Nucleus accumbens (tissue), 56 donors: ENCODE measurements at places on chromosomes 13 and 19.

- DNase-seq, result no peak
Measured at GRCh38 chr19:1042689-1043511, 3.0 kb downstream of the ABCA7 start.

DNA sequence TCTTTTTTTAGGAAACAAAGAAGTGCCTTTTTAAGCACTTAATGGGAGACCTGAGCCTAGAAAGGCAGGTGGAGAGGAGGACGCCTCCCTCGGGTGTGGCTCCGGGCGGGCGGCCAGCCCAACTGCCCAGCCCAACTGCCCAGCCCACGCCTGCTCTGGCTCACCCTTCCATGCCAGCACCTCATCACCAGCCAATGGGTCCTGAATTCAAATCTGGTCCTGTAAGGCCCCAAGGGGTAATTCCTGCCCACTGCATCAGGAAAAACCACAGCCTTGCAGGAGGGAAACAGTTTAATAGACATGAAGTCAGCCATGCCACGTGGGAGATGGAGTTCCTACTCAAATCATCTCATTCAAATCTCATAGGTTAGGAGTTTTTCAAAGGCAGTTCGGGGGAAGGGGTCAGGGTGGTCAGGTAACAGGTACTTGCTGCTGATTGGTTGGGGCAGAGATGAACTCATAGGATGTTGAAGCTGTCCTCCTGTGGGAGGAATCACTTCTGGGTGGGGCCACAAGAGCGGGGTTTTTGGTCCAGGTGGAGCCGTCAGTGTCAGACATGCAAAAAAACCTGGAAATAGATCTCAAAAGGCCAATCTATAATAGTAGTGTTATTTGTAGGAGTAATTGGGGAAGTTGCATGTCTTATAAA, 64.9 kb downstream of the HSPH1 start:
- no peak for DNase-seq

DNA sequence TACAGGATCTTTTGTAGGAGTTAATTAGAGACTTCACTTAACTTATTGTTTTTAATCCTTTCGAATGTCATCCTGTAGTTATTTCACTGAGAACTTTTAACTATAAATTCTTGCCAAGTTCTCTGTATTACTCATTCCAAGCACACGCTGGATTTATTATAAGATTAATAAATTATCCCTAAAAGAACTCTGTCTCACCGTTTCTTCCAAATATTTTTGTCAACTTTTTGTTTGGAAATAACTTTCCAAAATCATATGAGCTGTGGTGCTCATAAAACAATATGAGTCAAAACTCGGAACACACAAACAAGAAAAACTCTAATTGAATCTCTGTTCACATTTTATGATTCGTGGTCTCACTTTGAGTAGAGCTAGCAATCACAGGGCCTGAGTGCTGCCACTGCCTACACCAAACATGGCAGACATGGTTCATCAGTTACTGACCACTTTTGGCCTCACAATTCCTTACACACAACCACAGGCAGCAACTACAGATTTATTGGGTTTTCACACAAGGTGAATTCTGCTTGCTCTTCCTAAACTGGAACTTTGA, 412.0 kb downstream of the FGF14 start:
- no peak for DNase-seq

DNA sequence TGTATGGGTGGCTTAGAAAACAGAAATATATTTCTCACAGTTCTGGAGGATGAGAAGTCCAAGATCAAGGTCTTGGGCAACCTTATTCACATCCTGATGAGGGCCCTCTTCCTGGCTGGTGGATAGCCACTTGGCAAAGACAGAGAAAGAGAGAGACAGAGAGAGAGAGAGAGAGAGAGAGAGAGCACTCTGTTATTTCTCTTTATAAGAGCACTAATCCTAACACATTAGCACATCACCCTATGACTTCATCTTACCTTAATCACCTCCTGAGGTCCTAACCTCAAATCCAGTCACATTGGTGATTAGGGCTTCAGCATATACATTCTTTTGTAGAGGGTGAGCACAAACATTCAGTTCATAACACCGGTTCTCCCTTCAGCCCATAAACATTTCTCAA, 430.3 kb downstream of the EFNB2 start:
- DNase-seq, result no peak

DNA sequence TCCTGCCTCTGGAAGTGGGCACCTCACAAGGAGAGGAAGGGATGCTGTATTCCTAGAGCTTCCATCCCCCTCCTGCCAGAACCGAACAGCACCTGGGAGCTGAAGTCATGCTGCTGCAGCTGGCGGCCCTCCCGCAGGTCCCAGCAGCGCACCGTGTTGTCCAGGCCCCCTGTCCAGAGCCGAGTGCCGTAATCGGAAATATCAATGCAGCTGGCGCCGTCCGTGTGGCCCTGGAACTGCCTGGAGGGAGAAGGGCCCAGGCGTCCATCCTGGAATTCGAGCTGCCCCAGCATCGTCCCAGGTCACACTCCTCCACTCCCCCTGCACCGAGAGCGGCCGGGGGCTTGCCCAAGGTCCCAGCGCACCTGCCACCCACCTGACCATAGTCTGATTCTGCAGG, 23.7 kb downstream of the TLE2 start:
- no peak for DNase-seq

DNA sequence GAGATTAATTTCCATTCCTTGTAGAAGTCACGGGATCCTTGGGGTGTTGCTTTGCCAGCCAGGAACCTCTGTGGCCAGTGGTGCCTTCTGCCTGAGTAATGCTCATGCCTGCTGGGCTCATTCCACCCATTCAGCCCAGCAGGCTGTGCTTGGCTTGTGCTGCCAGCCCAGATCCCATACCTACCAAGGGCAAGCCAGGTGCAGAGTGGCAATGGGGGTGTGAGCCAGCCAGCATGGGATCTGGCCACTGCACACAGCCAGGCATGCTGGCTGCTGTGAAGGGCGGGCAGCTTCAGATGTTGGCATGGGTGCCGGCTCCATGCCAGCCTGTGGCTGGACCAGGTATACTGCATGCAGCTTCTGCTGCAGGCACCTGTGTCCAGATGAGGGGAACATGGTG, 42.5 kb downstream of the WDFY2 start:
- DNase-seq, result no peak

DNA sequence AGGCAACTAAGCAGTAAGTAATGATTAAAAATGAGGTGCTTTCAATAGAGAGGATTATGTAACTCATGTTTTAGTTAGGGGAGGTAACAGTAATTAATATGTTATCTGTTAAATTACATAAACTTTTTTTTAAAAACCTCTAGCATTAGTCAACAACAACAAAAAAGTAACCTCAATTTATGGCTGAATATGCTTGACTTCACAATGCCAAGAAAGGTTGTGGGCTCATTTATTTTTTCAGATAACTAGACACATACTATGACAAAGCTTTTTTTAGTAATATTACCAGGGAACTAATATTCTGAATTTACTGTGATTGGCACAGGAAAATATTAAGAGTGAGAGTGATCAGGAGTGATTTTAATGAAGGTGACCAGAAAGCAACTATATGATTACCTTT, 54.9 kb downstream of the KCNRG start:
- DNase-seq, result no peak

DNA sequence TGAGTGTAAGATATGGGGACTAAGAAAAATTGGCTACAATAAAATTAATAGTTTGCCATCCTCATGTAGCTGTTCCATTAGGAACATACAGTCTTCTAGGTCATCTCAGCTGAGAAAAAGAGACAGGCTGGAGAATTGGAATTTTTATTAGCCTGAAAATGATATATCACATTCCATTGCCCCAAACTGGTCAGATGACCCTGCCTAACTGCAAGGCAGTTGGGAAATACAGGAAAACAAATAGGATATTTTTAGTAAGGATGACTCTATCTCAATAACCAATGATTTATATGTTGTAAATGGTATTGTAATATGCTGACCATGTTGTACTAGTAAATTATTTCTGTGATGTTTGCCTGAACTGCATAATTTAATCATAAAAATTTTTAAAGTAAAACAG, 673.8 kb downstream of the PCDH9 start:
- DNase-seq, result no peak

- DNase-seq, result no peak
Measured at GRCh38 chr13:29101409-29101808, 281.3 kb downstream of the MTUS2 start.

DNA sequence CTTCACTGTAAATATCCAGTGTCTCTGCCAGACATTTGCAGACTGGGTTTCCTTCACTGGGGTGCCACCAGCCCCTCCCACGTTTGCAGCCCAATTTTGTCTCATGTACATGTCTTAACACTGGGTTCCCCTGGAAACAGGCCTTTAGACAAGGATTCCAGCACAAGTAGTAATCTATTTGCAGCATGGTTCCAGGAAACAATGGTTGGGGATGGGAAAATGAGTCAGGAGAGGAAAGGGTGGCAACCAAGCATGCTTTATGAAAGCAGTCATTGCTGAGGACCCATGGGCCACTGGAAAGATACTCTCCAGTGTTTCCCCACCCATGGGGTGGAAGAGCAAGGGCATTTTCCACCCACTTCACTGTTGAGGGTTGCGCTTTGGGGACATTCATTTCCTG, 53.6 kb upstream of the FARP1 start:
- no peak for DNase-seq

- no peak for DNase-seq
Measured at GRCh38 chr19:15445227-15445605, 4.5 kb downstream of the WIZ start.

- no peak for DNase-seq
Measured at GRCh38 chr13:112200200-112200599, 133.3 kb downstream of the SOX1 start.

- DNase-seq, result no peak
Measured at GRCh38 chr13:37586164-37586563, 12.4 kb downstream of the POSTN start.

GRCh38 chr13:49042476-49042875, 66.8 kb downstream of the FNDC3A start:
- DNase-seq, result no peak

- no peak for DNase-seq
Measured at GRCh38 chr19:24060687-24061356, 26.2 kb upstream of the ZNF254 start.

- no peak for DNase-seq
Measured at GRCh38 chr19:14916848-14917247, 24.4 kb upstream of the OR7C2 start.

DNA sequence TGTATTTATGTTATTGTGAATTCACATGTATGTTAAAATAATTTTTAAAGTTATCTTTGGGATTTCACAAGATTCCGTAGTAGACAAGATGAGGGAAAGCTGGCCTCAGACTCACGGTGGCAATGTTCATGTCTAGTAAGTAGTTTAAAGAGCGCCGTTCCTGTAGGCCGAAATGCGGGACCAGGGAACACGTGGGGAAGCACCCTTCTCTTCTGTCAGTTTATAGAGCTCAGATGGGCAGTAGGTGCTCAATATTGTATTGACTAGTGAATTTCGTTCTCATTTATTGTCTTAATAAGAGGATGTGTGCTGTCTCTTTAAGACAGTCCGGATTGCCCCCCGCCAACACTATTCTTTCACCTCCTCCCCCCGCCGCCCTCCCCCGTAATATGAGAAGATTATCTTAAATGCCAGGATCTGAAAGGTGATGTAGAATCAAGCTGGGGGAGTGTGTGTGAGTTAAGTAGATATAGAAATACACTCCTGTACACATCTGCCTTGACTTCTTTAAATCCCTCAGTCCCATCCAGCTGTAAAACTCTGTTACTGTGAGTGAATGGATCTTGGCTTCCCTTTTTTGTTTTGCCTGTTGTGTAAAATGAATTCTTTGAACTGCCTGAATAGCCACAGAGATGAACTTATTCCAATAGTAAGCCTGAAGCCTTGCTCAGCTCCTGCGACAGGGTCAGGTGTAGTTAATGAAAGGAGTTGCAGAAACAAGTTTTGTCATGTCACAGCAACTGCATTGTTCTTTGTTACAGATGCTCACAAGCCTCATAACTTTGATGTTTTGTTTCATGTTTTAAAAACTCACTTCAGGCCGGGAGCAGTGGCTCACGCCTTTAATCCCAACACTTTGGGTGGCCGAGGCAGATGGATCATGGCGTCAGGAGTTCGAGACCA, 1.3 kb downstream of the LAMP1 start:
- DNase-seq, result no peak

DNA sequence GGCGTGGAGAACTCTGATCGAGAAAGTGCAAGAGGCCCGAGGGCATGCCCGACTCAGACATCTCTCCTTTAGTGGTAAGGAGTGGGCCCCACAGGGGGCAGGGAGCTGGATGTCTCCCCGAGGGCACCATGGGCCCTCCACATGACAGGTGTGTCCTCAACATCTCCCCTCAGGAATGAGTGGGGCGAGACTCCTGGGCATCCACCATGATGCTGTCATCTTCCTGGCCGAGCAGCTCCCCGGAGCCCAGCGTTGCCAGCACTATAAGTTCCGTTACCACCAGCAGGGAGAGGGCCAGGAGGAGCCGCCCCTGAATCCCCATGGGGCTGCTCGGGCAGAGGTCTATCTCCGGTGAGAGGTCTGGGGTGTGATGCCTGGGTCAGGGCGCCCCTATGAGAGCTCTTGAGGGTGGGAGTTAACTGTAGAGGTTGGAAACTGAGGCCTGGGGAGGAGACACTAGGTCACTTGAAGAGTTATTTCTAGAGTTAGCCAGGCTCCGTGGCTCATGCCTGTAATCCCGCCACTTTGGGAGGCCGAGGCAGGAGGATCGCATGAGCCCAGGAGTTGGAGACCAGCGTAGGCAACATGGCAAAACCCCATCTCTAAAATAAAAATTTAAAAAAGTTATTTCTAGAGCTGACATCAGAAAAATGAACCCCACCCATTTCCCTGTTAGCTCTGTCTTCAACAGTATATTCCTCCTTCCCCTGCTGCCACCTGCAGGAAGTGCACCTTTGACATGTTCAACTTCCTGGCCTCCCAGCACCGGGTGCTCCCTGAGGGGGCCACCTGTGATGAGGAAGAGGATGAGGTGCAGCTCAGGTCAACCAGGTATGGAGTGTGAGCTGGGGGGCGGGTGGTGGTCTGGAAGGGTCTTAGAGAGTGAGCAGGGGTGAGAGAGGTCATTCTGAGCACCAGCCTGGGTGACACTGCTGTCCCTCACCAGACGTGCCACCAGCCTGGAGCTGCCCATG, 5.1 kb downstream of the IGFLR1 start:
- no peak for DNase-seq

DNA sequence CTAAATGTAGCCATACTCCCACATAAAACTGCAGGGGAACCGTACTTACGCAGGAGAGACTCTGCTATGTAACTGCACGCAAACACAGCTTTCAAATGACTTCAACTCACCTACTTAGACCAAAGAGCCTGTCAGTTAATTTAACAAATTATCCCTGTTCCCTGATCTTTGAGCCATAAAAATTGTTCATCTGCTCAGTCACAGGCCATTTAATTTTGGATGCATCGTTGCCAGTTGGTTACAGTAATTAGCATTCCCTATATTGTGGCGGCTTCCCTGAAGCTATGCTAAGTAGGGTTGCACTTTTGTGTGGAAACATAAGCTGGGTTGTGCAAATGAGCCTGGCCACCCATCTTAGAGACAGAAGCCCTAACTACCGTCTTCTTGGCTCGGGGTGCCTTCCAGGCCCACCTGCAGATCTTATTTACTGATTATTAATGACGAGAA, 21.2 kb upstream of the OBI1 start:
- DNase-seq, result no peak

- DNase-seq, result no peak
Measured at GRCh38 chr19:11499220-11499726, 6.4 kb downstream of the ZNF653 start.
